Upper lobe of left lung (tissue), 6 donors: ENCODE measurements at places on chromosomes 3 and 15. TPM values are rescaled to one million over a fixed set of nuclear protein-coding genes. Genes with fewer than 3 reads are reported as not detected.

Gene ZNF385D
- total RNA-seq: 0.20 TPM

Gene ARIH2
- total RNA-seq: 81.2 TPM

Gene TMOD2
- 8.6 TPM for total RNA-seq

Gene PXYLP1
- total RNA-seq: 17.5 TPM

Gene SH2D7
- 0.09 TPM for total RNA-seq

Gene RETNLB
- total RNA-seq: not detected

Gene LRRIQ4
- 0.24 TPM for total RNA-seq

Gene STAB1
- 42.9 TPM for total RNA-seq

Gene FMN1
- total RNA-seq: 93.9 TPM

Gene STRC
- not detected for total RNA-seq

Gene CYP8B1
- not detected for total RNA-seq

Gene RBMS3
- total RNA-seq: 49.4 TPM

Gene RAB6B
- 2.2 TPM for total RNA-seq

Gene GOLGA6A
- total RNA-seq: not detected

Gene GRK7
- not detected for total RNA-seq

Gene TNFSF10
- 62.9 TPM for total RNA-seq

Gene TIGIT
- total RNA-seq: 1.2 TPM

Gene GOLGA8G
- total RNA-seq: not detected

Gene CAMK2N2
- not detected for total RNA-seq

Gene ECE2
- total RNA-seq: not detected

Gene DGKG
- total RNA-seq: 5.4 TPM

Gene SLC28A1
- not detected for total RNA-seq

Gene ALDH1L1
- total RNA-seq: 3.2 TPM

Gene ASB14
- 1.2 TPM for total RNA-seq

Gene PPIP5K1
- total RNA-seq: 57.3 TPM

Gene IVD
- 110 TPM for total RNA-seq

Gene SLC25A20
- total RNA-seq: 17.7 TPM

Gene TJP1
- total RNA-seq: 115 TPM

Gene AQP9
- total RNA-seq: 28.9 TPM

Gene CCR4
- 1.1 TPM for total RNA-seq

Gene ZNF774
- 1.00 TPM for total RNA-seq

Gene ZNF502
- total RNA-seq: 4.0 TPM

Gene FETUB
- not detected for total RNA-seq

Gene SLC22A14
- total RNA-seq: 0.30 TPM
